ENCODE measurements at places on chromosomes 16 and 17.

DNA sequence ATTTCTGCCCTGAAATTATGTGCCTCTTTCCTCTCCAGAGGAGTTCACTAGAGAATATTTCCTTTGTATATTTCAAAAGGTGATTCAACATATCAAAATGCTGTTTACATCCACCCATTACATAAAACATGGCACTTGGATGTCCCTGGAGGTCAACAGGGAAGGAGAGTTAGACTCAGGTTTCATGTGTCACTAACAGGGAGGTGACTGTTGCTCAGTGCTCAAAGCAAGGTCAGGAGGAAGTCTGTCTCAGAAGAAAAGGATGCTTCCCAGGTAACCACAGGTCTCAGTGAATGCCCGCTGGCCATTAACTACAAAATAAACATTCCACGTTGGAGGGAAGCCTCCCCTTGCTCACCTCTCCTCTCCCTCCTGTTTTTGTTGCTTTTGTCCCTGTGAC lies 198.6 kb downstream of the AXIN2 start:
- no peak for DNase-seq

DNA sequence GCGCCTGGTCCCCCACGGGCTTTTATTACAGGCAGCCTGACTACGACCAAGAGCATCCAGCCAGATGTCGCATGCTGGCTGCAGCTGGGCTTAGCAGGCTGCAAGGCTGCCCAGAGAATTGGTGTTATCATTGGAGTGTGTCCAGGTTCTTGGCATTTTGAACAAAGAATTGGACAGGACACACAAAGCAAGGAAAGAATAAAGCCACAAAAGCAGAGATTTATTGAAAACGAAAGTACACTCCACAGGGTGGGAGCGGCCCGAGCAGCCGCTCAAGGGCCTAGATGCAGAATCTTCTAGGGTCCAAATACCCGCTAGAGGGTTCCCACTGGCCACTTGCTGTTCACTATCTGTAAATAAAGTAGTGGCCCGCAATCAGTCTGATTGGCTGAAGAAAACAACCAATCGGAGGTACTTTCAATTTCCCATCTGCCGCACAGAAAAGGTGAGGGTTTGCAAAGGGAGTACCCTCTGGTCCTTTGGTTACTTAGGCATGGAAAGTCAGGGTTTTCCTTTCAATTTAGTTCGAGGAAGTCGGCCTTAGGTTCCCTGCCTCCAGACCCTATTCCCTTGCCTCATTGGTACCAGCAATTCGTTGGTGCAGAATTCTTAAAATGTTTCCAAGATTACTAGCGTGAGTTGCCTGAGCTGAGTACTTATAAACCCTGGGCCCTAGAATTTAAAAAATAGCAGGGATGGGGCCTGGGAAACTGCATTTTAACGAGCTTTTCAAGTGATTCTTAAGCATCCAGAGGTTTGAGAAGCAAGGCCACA lies 38.5 kb upstream of the CNEP1R1 start:
- no peak for DNase-seq

- no peak for DNase-seq
Measured at GRCh38 chr17:61490540-61490975, 38.3 kb downstream of the TBX4 start.

DNA sequence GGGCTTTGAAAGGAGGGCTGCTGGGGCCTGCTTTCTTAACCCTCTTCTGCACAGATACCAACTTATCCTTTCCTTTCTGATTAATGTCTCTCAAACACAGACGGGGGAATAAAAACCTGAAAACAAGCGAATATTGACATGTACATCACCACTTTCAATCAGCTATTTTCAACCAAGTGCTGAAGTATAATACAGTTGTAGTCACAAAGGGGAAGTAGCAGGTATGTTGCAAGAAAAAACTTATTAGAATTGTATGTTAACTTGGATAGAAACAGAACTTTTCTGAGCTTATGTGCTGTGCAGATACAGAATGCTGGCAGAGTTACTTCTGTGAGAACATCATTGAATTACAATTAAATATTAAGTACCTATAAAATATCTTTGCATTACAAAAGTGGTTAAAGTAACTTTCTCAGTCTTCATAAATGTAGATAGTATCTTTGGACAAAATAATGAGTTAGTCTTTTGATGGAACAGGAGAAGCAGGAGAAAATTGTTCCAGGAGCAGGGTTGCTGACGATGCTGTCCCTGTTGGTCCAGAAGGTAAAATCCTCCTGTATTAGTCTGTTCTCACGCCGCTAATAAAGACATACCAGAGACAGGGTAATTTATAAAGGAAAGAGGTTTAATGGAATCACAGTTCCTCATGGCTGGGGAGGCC lies 59.5 kb downstream of the RPTOR start:
- peak; percentile 14 for DNase-seq

DNA sequence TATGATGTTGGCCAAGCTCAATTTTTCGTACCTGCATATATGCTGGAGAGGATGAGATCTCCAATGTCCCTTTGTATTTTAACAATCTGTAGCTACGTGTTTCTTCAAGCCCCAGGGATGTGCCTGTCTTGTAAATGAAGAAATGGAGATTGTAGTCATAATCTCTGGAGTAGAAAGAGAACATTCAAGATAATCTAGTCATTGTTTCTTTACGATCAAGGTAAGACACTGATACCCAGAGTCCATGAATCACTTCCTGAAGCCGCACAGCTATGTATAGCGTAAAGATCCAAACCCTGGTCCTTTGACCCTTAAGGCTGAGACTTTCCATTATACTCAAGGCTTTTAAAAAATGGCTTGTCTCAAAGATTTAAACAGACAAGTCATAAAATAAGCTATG lies 205.5 kb downstream of the HS3ST3B1 start:
- DNase-seq, result no peak

- DNase-seq, result no peak
Measured at GRCh38 chr17:81250286-81251093, 11.4 kb downstream of the NDUFAF8 start.

DNA sequence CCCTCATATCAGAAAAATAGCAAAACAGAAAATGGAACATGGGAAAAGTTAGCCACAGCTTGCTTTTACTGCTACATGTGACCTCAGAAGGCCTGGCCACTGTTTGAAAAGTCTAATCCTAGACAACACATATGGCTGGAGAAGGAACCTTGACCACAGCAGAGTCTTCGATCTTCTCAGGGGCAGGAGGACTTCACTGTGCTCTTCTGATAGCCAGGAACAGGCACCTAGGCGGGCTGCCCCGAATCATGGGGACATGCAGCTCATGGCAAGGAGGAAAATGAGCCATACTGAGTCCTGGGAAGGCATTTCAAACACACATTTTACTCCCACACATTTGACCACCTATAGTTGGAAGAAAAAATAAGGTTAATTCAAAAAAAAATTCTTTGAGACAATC lies 31.1 kb upstream of the ADORA2B start:
- DNase-seq, result no peak

DNA sequence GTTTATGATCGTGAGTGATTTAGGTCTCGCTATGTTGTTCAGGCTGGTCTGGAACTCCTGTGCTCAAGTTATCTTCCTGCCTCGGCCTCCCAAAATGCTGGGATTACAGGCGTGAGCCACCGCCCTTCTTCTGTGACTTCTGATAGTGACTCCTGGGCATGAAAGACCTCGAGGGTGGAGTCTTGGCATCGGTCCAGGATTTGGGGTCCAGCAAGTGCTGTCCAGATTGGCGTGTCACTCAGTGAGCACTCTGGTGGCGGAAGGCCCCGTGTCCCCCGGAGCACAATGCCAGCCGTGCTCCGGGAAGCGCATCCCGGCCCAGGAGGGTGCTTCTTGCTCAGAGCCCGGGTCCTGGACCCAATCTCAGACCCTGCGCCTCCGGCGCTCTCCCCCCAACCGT lies 6.8 kb downstream of the OR1F1 start:
- DNase-seq, result no peak

- DNase-seq, result no peak
Measured at GRCh38 chr17:80471922-80472321, 4.5 kb downstream of the NPTX1 start.

DNA sequence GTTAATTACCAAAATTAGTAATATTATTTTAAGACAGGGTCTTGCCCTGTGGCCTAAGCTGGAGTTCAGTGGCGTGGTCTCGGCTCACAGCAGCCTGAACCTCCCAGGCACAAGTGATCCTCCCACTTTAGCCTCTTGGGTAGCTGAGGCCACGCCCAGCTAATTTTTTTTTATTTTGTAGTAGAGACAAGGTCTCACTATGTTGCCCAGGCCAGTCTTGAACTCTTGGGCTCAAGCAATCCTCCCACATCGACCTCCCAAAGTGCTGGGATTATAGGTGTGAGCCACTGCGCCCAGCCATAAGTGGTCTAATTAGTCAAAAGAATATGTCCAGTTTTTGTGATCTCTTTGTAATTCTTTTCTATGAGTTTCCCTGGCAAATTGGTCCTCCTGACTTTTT lies 12.0 kb upstream of the CFDP1 start:
- no peak for DNase-seq

GRCh38 chr16:5077304-5077703 lies 5.7 kb downstream of the ALG1 start:
- DNase-seq, result no peak

GRCh38 chr17:79648181-79648831 lies 37.5 kb upstream of the RBFOX3 start:
- no peak for DNase-seq

DNA sequence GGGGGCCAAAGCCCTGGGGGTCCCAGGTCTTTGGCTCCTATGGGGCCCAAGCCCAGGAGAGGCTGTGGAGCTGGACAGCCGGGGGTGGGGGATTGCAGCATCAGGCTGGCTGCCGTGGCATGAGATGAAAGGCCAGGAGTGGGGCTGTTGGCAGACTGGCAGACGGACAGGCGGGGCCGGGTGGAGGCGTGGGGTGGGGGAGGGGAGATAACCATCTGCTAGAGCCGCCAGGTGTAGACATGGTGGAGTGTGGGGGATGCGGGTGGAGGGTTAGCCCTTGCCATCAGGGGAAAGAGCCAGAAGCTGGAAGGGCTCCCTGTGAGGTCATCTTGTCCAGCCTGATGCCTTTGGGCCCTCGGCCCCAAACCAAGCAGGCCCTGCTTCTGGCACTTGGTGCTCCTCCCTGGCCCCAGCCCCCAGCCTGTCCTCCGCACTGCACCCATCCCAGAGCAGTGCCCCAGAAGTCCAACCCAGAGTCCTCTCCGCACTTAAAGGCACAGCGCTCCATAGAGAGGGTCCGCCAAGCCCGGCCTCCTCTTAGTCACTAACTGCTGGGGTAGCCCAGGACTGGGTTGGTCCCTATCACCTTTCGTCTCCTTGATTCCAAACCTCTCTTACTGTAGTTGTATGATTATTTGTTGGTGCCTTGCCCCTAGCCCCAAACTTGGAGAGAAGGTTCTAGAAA lies 33.3 kb upstream of the DLX4 start:
- DNase-seq, result no peak

DNA sequence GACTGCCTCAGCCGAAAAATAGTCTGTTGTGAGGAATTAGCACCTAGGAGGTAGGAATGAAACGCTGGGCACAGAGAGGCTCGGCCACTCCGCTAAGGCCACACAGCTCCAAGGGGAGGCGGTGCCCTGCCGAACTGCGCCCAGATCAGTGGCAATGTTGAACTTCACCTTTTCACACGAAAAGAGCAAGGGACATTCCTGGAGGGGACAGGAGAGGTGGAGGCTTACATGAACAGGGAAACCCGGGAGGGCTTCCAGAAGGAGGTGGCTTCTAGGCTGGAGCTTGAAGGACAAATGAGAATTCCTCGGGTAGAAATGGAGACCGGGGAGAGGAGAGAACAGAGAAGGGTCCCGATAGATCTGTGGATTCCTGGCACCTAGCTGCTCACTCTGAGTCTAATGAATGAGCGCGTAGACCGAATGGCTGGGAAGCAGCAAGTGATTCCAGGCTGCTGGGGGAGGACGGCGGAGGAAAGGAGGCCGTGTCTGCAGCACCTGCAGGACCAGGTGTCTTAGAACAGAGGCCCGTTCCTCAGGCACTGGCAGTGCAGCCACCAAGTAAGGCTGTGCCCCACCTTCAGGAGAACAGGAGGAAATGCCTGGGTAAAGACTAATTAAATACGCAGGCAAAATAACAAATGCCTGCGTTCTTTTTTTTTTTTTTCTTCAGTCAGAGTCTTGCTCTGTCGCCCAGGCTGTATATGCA lies 722 bp upstream of the SLC38A10 start:
- DNase-seq, result peak; percentile 42

GRCh38 chr16:51376080-51376479 lies 225.0 kb upstream of the SALL1 start:
- no peak for DNase-seq

- DNase-seq, result no peak
Measured at GRCh38 chr17:413706-414380, 61.2 kb upstream of the RPH3AL start.

- DNase-seq, result no peak
Measured at GRCh38 chr16:73054813-73055482, 7.0 kb upstream of the ZFHX3 start.

DNA sequence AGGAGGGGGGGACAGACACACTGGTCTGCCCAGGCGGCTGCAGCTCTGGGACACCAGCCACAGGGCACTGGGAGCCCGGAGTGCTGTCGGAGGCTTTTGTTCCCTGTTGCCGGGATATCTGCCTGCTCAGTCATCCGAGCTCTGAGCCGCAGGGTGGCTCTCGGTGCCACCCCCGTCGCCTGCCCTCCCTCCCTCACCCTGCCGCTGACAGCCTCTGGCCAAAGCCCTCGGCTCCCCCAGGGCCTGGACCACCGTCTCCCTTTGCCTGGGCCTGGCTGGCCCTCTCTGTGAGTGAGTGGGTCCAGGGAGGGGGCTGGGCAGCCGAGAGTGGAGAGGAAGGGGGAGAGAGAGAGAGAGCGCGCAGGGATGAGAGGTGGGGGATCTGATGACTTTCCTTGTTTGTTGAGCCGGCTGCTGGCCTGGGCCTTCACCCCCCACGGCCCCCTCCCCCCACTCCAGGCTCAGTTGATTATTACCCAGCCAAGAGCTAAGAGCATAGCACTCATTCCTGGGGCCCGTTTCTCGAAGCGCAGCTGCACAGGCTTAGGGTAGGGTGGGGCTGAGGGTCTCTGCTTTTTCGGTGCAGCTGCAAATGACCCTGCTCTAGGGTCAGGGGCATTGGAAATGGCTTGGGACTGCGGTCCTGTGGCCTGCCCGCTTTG lies 2.7 kb downstream of the FOXJ1 start:
- no peak for DNase-seq

GRCh38 chr16:84283314-84284153 lies 11.1 kb upstream of the WFDC1 start:
- DNase-seq, result no peak

GRCh38 chr17:19565817-19566575 lies 32.3 kb downstream of the SLC47A1 start:
- DNase-seq, result no peak

DNA sequence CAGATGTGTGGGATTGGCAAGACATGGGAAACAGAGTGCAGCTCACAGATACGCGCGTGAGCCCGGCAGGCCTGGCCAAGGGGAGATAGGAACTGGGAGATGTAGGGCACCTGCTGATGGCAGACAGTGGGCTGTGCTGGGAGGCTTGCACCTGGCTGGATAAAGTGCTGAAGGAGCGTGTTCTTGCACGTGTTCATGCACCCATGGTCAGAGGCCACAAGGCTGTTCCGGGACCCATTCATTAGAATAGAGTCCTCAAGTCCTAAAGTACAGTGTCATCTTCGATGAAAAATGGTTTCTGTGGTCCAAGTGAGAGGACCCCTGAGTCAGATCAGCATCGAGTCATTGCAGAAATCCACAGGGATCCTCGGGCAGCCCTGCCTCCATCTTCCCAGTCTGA lies 236.4 kb downstream of the CCDC182 start:
- DNase-seq, result no peak

- DNase-seq, result no peak
Measured at GRCh38 chr17:80960797-80961452, 30.7 kb upstream of the CHMP6 start.

GRCh38 chr17:42832213-42832933 lies 824 bp upstream of the PSME3 start:
- no peak for DNase-seq
